Glutamatergic neuron (in vitro differentiated cells): ENCODE measurements at places on chromosomes 2 and 18.

GRCh38 chr2:218344090-218344754 is 12.4 kb upstream of the CATIP start:
- no peak for DNase-seq

DNA sequence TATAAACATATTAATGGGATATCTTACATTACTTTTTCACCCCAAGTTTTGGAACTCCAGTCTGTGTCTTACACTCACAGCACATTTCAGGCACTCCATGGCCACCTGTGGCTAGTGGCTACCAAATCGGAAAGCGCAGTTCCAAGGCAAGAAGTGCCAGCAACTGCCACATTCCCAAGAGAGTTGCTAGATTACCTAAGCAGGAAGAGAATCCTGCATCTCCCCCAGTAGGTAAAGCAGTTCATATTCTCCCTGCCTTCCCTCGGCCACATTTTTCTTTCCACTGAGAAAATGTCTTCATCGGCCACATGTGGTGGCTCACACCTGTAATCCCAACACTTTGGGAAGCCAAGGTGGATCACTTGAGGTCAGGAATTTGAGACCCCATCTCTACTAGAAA is 62.8 kb downstream of the MEX3C start:
- no peak for DNase-seq

GRCh38 chr2:102141970-102142828 is at the start of gene IL1R1:
Gene IL1R1, plus strand, starts transcription at chr2:102142746. Its CDS starts 14,979 bp downstream, at chr2:102157725.
- peak; percentile 51 for DNase-seq

DNA sequence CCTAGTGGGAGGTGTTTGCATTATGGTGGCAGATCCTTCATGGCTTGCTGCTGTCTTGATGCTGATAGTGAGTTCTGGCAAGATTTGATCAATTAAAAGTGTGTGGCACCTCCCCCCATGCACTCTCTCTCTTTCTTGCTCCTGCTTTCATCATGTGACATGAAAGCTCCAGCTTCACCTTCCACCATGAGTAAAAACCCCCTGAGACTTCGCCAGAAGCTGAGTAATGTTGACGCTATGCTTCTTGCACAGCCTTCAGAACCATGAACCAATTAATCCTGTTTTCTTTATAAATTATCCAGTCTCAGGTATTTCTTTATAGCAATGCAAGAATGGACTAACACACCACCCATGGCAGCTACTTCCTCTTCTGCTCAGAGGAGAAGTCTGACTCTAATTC is 2181.4 kb upstream of the PIK3C3 start:
- DNase-seq, result no peak

DNA sequence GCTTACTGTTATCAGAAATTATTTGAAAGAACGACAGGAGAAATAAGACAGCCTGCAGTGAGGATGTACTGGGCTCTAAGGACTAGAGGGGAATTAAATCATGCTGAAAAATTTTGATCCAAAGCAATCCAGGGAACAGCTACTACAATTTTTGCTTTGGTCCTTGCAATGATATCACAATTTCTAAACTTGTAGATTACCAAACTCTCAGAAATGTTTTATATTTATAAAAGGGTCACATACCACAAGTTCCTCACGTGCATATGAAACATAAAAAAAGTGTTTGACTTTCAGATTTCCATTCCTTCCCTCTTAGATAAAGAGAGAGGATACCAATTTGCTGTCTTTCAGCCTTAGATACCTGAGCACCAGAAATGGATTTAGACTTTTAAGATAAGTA is 261.2 kb downstream of the STK39 start:
- no peak for DNase-seq

- no peak for DNase-seq
Observed at GRCh38 chr2:99960790-99961189, 181.6 kb downstream of the AFF3 start.
